ENCODE measurements at places on chromosomes 3 and 15. TPM values are rescaled to one million over a fixed set of nuclear protein-coding genes. Genes with fewer than 3 reads are reported as not detected.

The NSUN3 gene
- 16.3 TPM for total RNA-seq

The NCK1 gene
- 28.4 TPM for total RNA-seq

The GRAMD2A gene
- not detected for total RNA-seq

The IL5RA gene
- total RNA-seq: not detected

The LRRC2 gene
- total RNA-seq: not detected

The CADM2 gene
- 233 TPM for total RNA-seq

The SENP5 gene
- 49.6 TPM for total RNA-seq

The LRTM1 gene
- total RNA-seq: not detected

The ZNF501 gene
- 6.2 TPM for total RNA-seq

The SLC22A14 gene
- 0.93 TPM for total RNA-seq

The MYO5A gene
- 61.0 TPM for total RNA-seq

The TRAT1 gene
- not detected for total RNA-seq

The ZBTB47 gene
- total RNA-seq: 9.7 TPM

The SLC9A9 gene
- total RNA-seq: 11.4 TPM

DNA sequence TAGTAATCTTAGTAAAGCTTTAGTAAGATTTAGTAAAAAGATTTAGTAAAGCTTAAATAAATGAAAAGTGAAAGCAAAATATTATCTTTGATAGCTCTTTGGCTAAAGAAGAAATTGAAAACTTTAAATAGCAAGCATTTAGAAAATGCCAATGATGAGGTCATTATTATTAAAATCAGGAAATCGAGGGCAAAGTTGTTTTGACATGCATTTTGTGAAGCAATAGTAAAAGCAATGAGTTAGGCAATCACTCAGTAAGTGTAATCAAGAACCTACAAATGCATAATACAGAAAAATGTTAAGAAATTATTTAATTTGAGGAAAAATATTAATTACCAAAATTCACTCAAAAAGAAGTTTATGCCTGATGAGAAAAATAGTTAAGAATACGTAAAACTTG lies 280.3 kb upstream of the MME start:
- DNase-seq: no peak

- no peak for DNase-seq
Measured at GRCh38 chr15:35702946-35703495, 157.1 kb upstream of the DPH6 start.

GRCh38 chr3:98705694-98706093 lies 57.4 kb upstream of the ST3GAL6 start:
- DNase-seq: no peak

- DNase-seq: no peak
Measured at GRCh38 chr3:157384031-157384430, 52.6 kb upstream of the PTX3 start.

- no peak for DNase-seq
Measured at GRCh38 chr15:71581398-71581930, 228.9 kb upstream of the NR2E3 start.

GRCh38 chr3:127288921-127289705 lies 1.3 kb upstream of the PRR20G start:
- no peak for DNase-seq

- DNase-seq: no peak
Measured at GRCh38 chr15:39720621-39721611, 61.7 kb downstream of the FSIP1 start.

DNA sequence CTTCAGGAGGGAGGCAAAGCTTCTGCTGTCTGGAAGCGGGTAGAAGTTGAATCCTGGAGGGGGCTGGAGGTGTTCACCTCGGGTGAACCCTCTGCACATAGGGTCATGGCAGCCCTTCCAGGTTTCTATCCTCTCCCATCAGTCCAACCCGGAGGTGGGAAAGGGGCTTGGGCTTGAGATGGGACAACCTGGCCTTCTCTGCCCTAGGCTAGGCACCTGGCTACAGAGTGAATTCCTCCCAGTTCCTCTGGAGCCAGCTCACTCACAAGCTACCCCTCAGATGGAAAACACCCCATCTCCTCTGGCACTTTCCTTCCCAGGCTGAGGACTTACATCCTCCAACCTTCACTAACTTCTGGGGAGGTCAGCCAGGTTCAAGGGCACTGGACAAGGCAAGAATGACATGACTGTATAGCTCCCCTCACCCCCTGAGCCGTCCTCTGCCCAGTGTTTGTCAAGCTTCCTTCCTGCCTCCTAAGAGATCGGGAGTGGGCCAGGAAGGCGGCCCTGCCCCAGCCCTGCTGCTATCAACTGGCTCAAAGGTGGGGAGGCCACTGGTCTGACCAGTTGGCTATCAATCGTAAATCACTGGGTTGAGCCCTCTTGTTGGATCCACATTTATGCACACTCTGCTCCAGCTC lies 45.8 kb downstream of the KLF15 start:
- DNase-seq: no peak

GRCh38 chr15:61070111-61070901 lies 158.8 kb downstream of the RORA start:
- DNase-seq: no peak

GRCh38 chr15:35595656-35596055 lies 49.7 kb upstream of the DPH6 start:
- DNase-seq: no peak

GRCh38 chr3:61452535-61453090 lies 108.8 kb upstream of the PTPRG start:
- DNase-seq: no peak

GRCh38 chr3:36679384-36680200 lies 84.8 kb downstream of the DCLK3 start:
- DNase-seq: no peak

- peak; percentile 39 for DNase-seq
Measured at GRCh38 chr3:184261854-184262763, 756 bp upstream of the CAMK2N2 start.

DNA sequence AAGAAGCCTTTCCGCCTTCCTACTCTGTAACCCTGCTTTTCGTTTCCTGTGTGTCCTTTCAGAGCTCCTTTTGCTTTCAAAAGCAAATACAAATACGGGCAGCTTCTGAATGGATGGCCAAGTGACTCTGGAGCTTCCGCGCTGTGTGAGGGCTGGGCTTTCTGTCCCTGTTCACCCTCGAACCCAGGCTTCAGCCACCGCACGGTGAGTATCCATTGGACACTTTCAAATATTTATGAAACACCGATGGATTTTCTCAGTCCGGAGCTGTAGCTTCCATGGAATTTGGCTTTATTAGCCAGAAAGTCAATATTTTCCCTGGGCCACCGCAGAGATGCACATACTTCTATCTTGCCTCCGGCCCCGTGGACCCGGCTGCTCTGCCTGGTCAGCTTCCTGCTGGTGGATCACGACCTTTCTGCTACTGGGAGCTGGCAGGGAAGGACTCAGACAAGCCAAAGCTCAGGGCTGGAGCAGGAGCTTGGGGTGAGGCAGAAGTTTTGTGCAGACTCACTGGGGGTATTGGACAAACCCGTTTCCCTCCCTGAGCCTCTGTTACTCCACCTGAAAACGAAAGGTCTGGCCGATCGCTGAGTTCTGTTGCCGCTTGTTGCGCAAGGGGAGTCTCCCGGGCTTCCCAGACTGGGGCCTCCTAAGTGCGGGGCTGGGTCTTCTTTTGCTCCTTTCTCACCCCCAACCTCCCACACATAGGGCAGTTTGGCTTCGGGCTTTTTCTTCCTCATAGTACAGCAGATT lies 63.6 kb downstream of the LINGO1 start:
- DNase-seq: no peak

- no peak for DNase-seq
Measured at GRCh38 chr3:129501630-129502029, 26.8 kb upstream of the RHO start.

- DNase-seq: no peak
Measured at GRCh38 chr15:98241032-98241554, 280.6 kb downstream of the ARRDC4 start.

DNA sequence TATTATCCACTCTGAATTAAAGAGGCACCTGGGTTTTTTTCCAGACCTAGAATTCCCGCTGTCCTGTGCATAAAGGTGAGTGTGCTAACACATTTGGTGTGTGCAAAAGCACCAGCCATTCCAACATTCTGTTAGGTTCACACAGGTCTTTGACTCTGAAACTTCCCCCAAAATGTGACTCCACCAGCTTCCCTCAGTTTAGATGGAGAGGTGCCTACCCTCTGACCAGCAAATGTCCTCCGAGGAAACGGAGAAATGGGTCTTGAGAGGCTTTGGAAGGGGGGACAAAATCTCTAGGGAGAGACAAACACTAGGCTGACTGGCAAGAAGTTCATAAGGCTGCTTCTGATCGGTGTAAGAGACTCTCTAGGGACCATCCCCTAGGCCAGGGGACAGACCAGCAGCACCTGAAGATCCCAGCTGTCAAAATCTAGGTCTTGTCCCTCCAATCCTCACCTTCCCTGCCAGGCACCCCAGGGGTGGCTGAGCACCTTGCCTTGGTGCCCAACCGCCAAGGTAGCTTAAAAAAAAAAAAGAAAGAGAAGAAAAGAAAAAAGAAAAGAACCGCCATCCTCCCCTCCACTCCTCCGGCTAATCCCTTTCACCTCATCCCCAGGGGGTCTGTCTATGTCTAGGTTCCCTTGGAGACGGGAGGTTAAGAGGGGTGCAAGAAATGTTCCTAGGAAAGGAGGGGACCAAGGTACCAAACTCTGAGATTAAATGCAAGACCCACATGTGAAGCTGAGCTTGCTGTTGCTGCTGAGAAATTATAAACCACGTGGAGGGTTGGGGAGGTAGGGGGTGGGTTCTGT lies 2.0 kb upstream of the MECOM start:
- no peak for DNase-seq

GRCh38 chr3:141373232-141373631 lies 4.9 kb downstream of the ZBTB38 start:
- DNase-seq: no peak

GRCh38 chr3:112810561-112810960 lies 36.1 kb downstream of the CD200R1L start:
- DNase-seq: no peak

All from glutamatergic neuron (in vitro differentiated cells).